IPS DF 19.7 (cell line): ENCODE measurements at places on chromosomes 4 and X.
A peak's percentile ranks its signal among the peaks of the same experiment; 100 is the strongest.

DNA sequence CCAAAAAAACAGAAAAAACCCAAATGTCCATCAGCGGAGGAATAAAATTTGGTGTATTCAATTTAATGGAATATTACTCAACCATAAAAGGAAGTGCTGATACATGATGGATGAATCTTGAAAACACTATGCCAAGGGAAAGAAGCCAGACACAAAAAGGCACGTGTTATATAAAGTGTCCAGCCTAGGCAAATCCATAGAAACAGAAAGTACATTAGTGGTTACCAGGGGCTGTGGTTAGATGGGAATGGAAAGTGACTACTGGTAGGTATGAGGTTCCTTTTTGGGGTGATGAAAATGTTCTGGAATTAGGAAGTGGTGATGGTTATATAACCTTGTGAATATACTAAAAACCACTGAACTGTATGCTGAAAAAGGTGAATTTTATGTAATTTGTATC, 3.5 kb upstream of the CDKL2 start:
- DNase-seq, result no peak

DNA sequence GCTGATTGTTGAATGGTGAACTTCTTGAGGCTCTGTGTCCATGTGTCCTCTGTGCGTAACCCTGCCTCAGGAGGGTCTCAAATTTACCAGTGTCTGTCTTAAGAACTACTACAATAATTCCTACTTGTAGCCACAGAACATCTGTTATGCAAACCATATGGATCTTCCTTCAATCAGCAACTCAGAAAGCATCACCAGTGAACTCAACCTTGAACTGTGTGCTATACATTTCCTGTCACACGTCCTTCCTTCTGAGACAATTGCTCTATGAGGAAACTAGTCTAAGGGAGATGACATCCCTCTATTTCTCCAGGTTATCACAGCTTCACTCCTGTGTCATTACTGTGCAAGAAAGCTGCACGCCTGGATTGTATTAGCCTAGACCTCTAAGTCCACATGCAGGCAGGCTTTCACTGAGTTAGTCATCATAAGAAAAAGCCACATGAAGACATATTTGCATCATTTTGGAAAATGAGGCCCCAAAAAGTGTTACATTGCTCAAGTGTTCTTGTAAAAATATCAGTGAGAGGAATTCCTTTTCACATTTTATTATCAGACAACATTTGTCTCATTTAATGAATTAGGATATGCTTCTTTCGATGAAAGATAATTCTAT, 157.8 kb downstream of the AFF2 start:
- no peak for DNase-seq

DNA sequence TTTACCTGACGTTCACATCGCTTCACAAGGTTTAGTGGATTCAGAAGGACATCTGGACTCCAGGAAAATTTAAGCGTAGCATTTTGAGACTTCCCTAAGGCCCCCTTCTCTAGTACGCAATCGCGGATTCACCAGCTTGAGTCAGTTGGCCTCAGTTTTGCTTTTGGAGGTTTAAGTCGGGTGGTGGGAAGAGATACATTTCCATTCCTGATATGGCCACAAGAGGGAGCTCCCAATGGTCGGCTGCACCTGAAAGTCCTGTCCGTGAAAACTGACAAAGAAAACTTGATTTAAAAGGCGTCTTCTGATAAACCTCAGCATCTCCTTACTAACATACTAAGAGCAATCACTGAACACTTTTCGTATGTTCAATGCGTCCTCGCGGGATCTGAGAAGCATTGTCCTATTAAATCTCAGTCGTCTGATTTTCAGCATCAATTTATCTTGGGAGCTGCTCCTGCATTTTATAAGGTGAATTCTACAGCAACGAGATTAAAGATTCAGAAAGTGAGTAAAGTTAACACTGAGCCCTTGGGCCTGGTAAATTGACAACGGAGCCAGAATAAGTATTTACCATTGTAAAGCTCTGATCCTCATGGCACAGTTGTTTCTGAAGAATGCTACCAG, 50.6 kb downstream of the LGI2 start:
- DNase-seq, result peak; percentile 25

DNA sequence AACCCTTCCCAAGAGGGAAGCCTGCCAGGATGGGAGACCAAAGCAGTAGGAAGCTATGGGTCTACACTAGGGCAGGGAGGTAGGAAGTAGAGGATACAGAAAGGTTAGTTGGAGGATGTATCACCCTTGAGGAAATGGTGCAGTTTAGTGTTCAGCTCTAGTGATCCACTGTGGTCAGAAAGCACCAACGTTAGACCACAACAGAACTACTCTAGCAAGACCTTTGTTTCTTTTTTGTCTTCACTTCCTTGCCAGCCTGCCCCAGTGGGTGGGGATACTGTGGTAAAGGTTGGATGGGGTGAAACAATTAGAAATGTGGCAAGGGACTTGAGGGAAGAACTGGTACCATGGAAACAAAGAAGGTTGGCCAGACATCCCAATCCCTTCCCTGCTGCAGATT, 83.3 kb downstream of the DDIT4L start:
- DNase-seq, result no peak

- no peak for DNase-seq
These were observed 34.9 kb upstream of the CLDN24 start for GRCh38 chr4:183356931-183357675.

GRCh38 chr4:21722157-21722839, 226.3 kb downstream of the KCNIP4 start:
- no peak for DNase-seq

DNA sequence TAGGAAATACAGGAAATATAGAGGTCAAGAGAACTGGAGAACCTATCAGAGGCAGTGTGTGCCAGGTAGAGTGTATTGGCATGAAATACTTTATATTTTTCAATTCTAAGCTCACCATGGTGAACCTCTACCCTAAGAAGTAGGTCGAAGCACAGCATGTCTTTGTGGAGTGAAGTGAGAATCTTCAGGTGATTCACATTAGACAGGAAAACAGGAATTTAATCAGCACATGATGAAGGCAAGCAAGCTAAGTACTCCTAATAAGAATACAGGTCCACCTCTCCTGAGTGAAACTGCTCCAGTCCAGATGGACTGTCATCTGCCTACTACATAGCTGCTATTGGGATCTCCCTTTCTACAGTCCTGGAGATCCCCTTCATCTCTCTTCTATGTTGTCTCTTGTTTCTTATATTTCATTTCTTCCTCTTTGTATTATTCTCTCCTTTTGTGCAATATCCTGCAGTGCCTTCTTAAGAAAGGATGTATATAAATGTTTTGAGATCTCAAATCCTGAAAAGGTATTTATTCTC, 159.0 kb downstream of the LRBA start:
- DNase-seq, result no peak

GRCh38 chr4:156790866-156791265, 180.7 kb downstream of the PDGFC start:
- peak; percentile 9 for DNase-seq

GRCh38 chr4:12445711-12446235, 1017.1 kb upstream of the HS3ST1 start:
- DNase-seq, result no peak

- DNase-seq, result no peak
These were observed 137.9 kb upstream of the MAMLD1 start for GRCh38 chrX:150225266-150225665.

DNA sequence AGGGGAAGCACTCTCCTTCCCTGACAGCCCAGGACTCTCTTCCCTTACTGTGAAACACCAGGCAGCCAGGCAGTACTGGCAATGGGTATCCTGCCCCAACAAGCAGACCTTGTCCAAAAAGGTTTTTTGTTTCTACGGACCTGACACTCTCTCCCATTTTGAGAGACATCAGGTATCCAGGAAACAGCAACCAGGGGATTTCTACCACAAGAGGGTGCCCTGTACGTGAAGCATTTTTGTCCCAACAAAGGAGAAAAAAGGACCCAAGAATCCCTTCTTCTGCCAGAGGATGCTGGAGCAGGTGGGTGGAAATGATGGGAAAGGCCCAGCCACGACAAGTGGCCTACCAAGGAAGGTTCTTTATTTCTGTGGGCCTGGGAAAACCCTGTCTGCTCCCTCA, 65.7 kb upstream of the FGF13 start:
- no peak for DNase-seq

DNA sequence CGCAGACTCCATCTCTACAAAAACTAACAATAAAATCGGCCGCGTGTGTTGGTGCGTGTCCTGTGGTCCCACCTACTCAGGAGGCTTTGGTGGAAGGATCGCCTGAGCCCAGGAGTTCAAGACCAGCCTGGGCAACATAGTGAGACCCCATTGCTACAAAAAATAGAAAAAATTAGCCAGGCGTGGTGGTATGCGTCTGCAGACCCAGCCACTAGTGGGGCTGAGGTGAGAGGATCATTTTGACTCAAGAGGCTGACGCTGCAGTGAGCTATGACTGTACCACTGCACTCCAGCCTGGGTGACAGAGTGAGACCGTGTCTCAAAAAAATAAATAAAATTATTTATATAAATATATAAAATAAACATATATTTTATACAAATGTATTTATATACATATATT, 22.3 kb downstream of the ASMTL start:
- no peak for DNase-seq

DNA sequence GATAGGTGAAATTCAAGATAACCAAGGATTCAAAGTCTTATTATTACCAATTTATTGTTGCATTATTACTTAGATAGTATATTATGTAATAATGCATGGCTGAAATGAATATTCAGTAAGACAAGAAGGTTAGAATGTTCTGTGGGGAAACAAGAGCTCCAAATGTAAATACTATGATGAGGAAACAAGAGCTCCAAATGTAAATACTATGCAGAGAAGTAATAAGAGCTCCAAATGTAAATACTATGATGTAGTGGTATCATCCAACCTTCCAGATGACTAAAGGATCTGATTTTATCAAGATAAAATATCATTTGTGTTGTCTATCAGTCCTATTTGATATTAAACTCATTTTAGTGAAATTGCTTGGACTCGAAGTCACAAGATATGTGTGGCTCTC, 82.2 kb upstream of the PCDH18 start:
- DNase-seq, result no peak

DNA sequence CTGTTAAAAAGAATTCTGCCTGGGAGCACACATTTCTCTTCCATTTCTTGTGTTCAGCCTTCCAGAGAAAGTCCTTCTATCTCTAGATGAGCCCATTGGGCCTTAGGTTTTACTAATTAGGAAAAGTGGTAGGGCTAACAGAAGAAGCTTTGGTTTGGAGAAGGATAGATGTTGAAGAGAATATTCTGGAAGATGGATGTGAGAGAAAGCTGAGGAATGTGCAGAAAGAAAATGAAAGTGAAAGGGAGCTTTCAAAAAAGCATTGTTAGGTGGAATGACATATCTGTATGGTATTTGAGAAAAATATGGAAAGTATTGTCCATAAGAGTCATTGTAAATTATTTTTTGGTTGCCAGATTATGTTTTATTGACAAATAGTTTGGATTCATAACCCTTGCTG, 474.8 kb upstream of the SLIT2 start:
- DNase-seq, result no peak

GRCh38 chr4:152434011-152434410, 101.9 kb downstream of the FBXW7 start:
- no peak for DNase-seq

DNA sequence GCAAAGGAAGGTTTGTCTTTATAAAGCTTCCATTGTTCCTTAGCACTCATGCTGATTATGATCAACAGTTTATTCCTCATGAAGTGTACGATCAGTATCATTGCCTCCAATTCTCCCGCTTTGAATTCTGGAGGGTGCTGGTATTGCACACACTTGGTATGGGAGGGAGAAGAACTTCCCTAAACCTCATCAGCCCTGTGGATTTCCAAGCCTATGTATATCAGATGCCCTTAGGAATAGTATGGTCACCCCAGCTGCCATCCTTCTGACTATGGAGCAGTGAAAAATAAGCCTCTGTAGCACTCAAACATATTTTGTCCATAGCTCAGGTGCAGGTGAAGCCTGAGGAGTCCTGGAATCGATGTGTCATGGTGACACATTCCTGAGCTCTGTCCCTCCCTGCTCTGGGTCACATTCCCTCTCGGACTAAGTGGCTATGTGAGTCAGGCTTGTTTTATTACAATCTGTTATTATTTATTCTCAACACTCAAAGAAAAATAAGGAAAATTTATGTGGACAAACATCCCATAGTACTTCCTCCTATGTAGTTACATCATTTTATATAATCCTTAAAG, 2.0 kb upstream of the ZDHHC9 start:
- no peak for DNase-seq

- no peak for DNase-seq
These were observed 59.3 kb upstream of the UBQLN2 start for GRCh38 chrX:56503941-56504673.

DNA sequence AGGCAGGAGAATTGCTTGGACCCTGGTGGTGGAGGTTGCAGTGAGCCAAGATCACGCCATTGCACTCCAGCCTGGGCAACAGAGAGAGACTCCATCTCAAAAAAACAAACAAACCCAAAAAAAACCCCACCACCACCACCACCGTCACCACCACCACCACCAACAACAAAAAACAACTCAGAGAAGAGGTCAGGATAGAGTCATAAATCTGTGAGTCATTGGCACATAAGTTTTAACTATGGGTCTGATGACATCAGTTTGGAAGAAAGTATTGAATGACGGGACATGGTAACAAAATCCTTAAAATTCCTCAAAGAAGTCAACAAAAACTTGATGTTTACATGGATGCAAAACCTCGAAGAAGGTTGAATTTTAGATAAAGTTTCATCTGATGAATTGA, 288.0 kb upstream of the SFRP2 start:
- DNase-seq, result no peak

DNA sequence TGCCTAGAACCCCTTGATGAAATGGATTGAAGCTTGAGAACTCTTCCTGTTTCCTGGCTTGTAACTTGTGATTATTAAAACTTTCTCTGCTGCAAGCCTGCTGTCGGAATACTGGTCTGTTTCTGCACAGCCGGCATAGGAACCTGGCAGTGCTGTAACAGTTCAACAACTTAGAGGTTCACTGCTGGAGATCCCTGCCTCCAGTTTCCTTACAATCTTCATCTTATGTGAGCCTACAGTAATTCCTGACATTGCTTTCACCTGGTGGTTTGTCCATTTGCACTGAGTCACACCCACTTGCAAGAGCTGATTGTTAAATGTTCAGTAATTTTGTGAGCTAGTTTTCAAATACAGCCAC, 1.3 kb upstream of the SEPSECS start:
- DNase-seq, result no peak

GRCh38 chr4:86452924-86453531, 93.2 kb upstream of the MAPK10 start:
- DNase-seq, result no peak

GRCh38 chr4:6065166-6065565, 46.9 kb upstream of the C4orf50 start:
- no peak for DNase-seq

- no peak for DNase-seq
These were observed 170.6 kb upstream of the FAM9B start for GRCh38 chrX:9204560-9204959.

DNA sequence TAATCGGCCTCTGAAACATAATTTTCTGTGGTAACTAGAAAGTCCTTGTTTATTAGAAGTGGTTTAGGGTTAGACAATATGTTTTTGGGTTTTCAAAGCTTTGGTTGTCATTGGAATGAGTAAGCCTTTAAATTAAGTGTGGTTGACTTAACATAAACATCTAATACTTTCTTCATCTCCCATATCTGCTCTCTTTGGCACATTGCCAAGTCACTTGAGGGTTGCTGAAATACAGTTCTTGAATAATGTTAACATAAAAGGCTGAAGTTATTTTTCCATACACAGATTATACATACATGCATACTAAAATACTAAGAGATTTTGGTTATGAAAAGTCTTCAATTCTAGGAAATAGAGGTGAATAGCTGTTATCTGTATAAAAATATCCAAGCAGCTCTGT, 241.7 kb upstream of the BMP3 start:
- DNase-seq, result no peak
